ENCODE measurements at places on chromosomes 6 and 20.

GRCh38 chr6:149182262-149182661 is 135.2 kb upstream of the TAB2 start:
- DNase-seq = no peak

DNA sequence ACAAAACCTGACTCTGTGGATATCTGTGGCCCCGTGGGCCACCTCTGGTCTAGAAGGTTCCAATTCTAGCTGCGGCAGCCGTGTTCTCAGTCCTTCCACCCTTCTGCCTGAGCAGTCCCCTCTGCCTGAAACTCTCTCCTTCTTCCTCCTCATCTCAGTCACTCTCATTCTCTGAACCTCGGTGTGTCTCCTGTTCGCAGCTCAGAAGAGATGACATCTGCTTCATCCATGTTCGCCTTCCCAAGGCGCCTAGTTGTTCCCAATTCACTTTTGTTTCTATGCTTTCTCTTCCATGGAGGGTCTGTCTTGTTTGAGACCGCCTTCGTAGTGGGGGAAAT is 95.5 kb downstream of the CEBPB start:
- DNase-seq = no peak

- DNase-seq = no peak
These were observed 90.1 kb upstream of the SUPT3H start for GRCh38 chr6:45467853-45468252.

- no peak for DNase-seq
These were observed 108.4 kb downstream of the PLCB4 start for GRCh38 chr20:9177278-9177677.

DNA sequence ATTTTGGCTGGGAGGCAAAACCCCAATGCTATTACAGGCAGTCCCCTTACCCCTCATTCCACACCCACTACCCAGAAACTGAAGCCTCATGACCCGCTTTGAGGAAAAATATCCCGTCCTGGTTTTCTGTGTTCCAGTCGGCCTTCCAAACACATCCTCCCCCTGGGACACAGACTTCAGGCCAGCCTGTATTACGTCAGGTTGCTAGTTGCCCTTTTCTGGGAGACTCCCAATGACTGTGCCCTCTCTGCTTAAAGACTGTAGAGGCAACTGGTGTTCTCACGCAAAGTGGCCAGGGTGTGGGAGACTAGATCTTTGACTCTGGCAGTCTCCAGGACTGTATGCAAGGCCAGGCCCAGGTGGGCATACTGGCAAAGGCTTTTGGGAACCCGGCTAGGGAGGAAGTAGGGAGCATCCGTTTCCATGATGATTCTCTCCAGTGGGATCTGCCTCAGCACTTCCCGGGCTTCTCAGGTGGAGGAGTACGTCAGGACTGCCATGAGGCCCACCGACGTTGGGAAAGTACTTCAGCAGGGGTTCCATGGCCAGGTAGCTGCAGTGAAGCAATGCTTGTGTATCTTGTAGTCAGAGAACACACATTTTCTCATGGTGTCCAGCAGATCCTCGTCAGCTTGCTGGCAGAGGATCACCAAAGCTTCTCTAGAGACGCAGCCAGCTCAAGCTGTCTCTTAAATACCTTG is 34.9 kb downstream of the DYNLT1 start:
- DNase-seq = no peak

DNA sequence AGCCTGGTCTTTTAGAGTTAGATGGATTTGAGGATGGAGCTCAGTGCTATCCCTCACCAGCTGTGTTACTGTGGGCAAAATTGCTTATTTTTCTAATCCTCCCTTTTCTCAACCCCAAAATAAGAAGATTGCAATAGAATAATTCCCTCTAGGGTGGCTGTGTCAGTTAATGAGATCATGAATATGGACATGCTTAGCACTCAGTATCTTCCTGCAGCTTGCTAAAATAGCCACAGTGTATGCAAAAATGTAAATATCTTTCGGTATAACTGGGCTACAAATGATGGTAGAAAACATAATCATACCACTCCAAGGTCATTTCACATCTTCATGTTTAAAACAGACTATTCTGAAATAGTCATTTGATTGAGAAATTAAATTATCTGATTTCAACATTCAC is 35.7 kb downstream of the ZNF334 start:
- DNase-seq = no peak

DNA sequence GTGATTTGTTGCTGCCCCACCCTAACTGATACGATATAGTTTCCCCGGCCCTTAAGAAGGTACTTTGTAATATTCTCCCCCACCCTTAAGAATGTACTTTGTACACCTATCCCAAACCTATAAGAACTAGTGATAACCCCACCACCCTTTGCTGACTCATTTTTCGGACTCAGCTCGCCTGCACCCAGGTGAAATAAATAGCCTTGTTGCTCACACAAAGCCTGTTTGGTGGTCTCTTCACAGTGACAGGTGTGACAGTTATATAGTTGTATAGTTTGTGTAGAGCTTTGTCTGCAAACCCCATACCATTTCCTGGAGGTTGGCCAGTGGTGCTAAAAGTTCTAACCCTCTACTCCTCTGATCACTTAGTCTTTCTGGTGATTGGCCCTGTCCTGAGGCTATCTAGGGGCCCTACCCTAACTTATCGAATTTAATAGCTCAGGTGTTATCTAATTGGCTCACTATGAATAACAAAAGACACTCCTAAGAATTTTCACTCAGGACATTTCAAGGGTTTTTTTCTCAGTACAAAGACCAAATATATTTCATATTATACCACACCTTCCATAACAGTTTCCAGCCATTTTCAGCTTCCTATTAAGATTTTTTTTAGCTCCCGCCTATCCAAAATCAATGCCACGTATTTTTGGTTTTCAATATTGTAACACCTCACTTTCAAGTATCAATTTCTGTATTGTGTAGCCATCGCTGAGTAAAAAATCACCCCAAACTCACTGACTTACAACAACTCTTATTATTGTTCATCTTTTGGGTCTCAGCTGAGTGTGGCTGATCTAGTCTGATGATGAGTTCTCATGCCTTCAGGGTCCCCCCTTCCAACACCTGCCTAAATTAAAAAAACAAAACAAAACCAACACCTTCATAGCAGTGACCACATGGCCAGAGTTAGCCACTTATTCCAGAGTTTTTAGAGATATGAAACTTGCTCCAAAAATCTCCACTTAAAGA is 9.8 kb upstream of the BTN1A1 start:
- DNase-seq = no peak

DNA sequence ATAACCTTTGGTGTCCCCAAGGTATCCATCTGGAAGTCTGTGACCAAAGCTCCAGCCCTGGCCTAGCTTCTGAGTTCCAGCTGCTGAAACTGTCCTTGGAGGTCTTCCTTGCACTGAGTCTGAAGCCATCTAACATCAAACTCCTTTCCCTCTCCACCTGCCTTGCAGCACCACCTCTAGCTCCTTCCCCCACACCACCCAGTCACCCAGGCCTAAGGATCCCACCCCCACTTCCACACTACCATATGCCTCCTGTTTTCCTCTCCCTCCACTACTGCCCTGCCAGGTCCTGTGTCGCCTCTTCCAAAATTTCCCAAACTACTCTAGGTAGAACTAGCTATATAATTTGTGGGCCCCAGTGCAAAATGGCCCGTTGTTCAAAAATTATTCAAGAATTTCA is 10.8 kb upstream of the MATN4 start:
- no peak for DNase-seq

- DNase-seq = no peak
These were observed 135.7 kb downstream of the BCAS1 start for GRCh38 chr20:53934421-53935343.

DNA sequence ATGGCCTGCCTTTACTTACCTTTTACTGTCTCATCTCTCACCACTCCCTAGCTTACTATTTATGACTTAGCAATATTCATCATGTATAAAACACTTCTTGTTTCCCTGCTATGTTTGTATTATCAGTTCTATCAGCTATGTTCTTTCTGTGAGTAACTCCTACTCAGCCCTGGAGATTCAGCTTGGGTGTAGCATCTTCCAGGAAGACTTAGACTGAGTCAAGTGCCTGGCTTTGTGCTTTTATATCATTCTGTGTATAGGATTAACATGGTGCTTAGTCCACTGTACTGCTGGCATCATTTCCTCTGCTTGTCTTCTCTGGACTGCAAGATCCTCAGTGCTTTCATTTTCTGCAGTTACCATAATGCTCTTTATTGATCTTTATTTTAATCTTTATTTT is 257.8 kb downstream of the BTBD3 start:
- no peak for DNase-seq

- no peak for DNase-seq
These were observed 388.8 kb downstream of the CDC5L start for GRCh38 chr6:44776344-44776743.

DNA sequence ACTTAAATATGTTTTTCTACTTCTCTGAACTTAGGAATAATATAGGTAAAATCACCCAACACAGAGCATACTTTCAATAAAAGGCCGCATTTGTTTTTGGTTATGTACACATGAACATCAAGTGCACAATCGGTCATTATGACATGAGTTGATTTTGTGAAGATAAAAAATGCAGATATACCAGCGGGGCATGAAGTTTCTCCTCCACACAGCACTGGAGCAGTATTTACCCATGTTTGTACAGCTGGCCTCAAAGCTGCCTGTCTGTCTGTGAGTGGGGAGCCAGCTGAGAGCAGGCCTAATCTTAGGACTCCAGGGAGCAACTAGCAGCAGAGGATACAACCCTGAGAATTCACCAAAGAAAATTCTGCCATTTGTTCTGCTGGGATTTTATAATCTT is 206.5 kb downstream of the TPBG start:
- DNase-seq = no peak

GRCh38 chr20:63625771-63626423 is 1.0 kb downstream of the GMEB2 start:
- DNase-seq = no peak

- no peak for DNase-seq
These were observed 2.6 kb upstream of the VGLL2 start for GRCh38 chr6:117262799-117263198.

DNA sequence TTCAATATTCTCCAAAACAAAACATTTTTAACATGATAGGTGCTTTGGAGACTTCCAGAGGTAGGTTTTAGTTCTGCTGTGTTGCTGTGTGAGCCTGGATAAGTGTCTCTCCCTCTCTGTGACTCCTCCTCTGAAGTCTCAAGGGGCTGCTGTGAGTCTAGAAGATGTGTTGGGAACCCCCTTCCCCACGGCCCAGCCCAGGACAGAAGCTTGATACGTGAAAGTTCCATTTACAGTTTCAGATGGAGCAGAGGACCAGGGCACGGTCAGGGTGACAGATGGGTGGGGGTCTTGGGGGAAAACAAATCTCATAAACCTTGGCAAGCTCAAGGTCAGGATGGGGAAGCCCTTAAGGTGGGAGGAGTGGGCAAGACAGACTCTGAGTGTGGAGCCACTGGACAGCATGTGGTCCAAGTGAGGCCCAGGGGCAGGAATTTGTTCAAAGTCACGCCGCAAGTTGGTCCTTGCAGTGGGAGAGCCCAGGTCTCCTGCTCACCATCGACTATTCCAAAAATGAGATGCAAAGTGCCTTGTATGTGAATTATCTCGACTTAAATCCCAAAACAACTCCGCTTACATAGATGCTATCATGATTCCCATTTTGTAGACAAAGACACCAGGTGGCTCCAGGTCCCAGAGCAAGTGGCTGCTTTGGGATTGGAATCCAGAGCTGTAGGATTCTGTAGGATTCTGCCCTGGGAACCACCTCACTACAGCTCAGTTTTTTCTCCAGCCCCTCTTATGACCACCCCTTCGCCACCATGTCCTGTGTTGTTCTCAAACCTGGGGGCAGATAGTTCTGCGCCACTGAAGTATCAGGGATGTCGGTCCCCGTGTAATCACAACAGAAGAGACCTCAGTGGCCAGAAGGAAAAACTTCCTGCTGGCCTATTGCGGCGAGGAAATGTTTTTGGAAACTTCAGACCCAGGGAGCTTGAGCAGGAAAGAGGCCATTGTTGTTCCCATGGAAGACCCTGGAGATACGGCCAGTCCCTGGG is 1.9 kb downstream of the TGM2 start:
- DNase-seq = no peak

- no peak for DNase-seq
These were observed 103.2 kb upstream of the SUPT3H start for GRCh38 chr6:45480752-45481415.

DNA sequence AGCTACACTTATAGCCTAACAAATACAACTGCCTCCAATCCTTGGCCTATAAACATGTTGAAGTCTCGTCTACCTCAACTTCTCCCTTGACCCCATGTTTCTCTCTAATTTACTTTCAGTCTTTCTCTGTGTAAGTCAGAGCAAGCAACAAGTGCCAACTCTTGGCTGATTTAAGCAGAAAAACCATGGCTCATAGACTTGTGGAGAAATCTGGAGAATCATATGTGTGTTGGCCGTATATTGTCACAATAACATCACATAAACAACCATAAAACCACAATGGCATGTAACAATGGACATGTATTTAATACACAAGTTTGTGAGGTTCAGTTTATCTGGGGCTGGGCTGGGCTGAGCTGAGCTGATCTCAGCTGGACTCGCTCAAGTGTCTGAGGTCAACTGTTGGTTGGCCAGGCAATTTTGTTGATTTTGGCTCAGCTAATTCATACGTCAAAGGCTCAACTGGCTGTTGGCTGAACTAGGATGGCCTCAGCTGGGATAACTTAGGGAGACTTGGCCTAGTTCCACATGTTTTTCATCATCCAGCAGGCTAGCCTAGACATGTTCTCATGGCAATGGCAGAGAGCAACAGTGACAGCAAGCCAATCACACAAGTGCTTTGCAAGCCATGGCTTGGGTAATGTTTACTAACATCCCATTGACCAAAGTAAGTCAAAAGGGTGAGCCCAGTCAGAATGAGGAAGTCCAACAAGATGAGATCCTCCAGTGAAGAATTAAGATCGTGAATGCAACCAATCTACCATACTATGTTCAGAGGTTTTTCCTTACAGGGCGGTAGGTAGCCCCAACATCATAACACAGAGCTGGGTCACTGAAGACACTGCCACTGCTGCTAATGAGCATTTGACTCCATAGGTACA is 12.9 kb upstream of the TBC1D22B start:
- DNase-seq = no peak

DNA sequence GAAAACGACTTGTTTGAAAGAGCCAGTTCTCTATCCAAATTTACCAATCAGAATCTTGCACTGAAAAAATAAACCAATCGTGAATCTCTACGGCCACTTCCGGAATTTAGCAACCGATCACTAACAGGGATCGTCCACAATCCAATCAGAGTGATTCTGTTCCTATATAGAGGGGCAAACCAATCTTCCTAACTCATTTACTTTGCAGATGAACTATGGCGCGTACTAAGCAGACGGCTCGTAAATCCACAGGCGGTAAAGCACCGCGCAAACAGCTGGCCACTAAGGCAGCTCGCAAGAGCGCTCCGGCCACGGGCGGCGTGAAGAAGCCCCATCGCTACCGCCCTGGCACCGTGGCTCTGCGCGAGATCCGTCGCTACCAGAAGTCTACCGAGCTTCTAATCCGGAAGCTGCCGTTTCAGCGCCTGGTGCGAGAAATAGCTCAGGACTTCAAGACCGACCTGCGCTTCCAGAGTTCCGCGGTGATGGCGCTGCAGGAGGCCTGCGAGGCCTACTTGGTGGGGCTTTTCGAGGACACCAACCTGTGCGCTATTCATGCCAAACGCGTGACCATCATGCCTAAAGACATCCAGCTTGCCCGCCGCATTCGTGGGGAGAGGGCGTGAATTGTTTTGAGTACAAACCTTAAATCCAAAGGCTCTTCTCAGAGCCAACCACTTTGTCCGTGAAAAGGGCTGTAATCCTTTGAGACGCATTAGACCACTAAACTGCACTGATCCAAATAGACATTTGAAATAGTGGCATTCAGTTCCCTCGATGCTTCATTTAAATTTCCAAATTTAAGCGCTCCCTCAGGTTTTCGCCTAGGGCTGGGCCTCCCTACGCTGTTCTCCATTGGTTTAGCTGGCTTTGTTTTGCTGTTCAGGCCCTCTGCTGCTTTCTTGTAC is 138.0 kb downstream of the HFE start:
- no peak for DNase-seq

All from T-helper 9 cell (primary cell).